ENCODE measurements at places on chromosomes 11 and 22. TPM values are rescaled to one million over a fixed set of nuclear protein-coding genes. Genes with fewer than 3 reads are reported as not detected.

LUZP2 gene
- total RNA-seq: 0.62 TPM

CCT8L2 gene
- total RNA-seq: not detected

PPP2R5B gene
- total RNA-seq: 39.2 TPM

APOL5 gene
- total RNA-seq: not detected

GRCh38 chr22:49880281-49880680 is 26.6 kb downstream of the ZBED4 start:
- no peak for DNase-seq

GRCh38 chr22:32042924-32043323 is at the start of gene SLC5A1:
TSS of gene SLC5A1 (plus strand) at chr22:32043261. CDS start at chr22:32043282, 21 bp downstream.
- DNase-seq: peak; percentile 88

DNA sequence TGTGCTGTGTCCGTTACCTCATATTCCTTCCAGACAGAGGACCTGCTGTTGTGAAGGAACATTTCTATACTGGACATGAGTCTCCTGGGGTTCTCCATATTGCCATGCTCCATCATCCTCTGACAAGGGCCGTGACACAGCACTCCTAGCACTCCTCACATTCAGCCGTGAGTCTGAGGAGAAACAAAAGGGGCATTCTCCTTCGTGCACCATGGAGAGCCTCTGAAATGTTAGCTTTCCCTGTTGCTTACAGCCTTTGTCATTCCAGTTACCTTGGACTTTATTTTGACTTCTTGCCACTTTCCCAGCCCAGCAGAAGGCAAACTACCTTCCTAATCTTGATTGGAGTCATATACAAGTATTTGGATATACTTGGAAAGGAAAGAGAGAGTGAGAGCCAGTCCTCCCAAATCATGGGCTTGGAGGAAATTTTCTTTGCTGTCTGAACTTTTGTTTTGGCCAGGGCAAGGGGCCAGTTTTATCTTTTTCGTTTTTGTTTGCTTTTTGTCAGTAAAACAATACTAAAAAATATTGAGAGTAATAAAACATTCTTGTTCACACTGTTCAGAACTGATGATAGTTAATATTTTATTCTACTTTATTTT is 29.1 kb upstream of the TECTA start:
- no peak for DNase-seq

Data from lower leg skin (tissue), 4 donors.